ENCODE measurements at places on chromosomes 3 and 15.

DNA sequence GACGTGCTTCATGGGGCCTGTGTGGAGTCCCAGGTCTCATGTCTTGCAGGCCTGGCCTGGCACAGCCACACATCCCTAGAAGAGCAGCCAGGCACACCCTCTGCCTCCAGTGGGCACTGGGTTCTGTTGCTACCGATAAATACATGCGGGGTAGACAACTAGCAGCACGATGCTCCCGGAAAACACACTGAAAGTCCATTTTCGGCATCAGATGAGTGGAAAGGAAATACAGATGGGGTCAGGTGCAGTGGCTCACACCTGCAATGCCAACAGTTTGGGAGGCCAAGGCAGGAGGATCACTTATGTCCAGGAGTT is 165.1 kb downstream of the NSMCE3 start:
- DNase-seq, result no peak

DNA sequence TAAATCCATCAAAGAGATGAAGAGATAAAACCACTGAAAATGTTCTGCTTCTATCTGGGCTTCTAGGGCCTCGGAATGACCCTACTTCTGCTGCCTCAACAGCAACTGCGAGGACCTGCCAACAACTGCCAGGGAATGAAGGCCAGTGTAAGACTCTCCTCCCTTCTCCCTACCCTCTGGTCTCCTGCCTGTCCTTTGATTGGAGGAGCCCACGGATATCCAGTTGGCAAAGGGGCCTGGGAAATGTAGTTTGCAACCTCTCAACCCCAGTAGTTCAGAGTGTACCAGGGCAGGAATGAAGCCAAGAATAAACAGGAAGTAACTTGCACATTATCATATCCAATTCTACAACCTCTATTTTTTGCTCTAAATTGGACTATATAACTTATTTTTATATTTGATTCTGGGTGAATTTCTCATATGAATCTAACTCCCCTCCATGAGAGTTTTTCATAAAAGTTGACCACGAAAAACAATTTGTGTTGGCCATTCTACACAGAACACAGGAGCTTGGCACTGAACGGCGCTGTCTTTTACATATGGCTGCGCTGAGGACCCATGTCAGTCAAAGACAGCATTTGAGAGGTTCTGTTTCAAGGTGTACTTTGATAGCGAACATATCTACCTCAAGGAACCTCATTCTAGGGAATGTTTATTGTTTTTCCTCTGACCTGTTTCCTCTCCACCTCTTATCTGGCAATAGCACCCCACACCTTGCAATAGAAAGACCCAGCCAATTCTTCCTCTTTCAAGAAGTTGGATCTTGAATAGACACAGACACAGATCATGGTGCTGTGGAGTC is 91.1 kb upstream of the RNF7 start:
- peak; percentile 32 for DNase-seq

DNA sequence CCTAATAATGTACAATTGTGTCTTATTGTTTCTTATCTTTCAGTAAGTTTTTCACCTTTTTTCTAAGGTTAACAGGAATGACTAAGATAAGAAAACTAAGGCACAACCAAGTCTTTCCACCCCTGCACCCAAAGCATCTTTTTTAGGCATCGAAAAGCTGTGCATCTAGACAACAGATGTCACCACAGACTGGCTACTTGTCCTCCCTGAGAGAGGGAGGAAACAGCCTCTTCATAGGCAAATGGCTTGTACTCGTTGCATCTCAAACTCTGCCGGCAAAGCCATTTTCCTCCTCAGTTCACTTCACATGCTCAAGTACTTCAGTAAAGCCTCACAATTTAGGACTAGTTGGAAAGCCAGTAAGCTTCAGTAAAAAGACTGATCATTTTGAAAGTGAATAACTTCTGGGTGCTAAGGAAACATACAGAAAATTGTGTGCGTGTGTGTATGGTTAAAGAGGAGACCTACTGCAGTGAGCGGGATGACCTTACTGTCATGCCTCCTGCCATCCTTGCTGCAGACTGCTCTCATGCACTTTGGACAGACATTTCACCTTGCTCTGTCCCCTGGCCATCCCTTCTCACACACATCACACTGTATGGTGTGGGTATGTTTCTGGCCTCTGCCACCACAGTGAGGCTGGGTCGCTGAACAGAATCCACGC is 36.5 kb upstream of the HACD2 start:
- DNase-seq, result peak; percentile 10

- no peak for DNase-seq
Observed at GRCh38 chr3:65627062-65627461, 411.7 kb downstream of the MAGI1 start.

- no peak for DNase-seq
Observed at GRCh38 chr15:97953254-97953653, 7.2 kb upstream of the ARRDC4 start.

Measured in NCI-H510A treated with DMSO at 0.1 percent for 48 hours (cell line).